ENCODE measurements at places on chromosomes 2 and 18.

DNA sequence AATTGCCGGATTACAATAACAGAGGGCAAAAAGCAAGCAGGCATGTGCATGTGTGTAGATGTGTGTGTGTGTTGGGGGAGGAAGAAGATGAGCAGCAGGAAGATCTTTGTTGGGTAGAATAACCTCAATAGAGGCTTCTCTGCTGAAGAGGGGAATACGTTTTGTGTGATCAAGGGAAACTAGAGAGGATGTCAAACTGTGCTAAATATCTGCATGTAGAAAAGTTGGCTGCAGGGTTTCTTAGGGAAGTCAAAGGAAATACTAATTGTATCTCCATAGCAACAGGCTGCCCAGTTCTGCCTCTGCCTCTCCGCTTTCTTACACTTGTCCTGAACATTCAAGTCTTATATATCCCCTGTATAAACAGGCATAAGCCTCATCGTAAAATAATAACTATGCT lies 190.1 kb upstream of the RND3 start:
- no peak for DNase-seq

DNA sequence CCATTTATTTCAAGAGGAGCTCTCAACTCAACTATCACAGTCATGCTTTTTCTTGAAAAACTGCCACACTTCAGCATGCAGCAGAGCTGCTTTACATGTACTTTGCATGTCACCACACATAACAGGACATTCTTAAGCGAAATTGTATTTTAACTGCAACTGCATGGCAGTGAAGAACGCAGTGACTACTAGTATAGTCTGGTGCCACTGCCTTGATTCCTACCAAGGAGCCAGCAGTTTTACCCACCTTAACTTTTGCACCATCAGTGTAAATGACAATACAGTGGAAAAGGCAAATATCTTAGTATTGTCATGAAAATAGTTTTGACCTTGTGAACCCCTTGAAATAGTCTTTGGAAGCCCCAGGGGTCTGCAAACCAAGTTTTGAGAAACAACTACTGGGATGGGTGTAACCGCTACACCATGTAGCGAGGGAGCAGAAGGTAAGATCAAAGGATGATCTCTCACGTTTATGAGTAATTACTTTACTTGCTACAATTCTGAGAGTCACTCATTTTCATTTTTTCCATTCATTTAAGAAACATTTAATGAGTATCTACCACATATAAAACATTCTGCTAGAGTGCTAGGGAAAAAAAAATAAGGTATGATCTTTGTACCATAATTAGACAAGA lies 32.3 kb upstream of the MPP4 start:
- DNase-seq = no peak

GRCh38 chr2:20584399-20585358 lies 66.2 kb downstream of the HS1BP3 start:
- no peak for DNase-seq

GRCh38 chr2:162520959-162521358 lies 177.0 kb downstream of the GCA start:
- no peak for DNase-seq

DNA sequence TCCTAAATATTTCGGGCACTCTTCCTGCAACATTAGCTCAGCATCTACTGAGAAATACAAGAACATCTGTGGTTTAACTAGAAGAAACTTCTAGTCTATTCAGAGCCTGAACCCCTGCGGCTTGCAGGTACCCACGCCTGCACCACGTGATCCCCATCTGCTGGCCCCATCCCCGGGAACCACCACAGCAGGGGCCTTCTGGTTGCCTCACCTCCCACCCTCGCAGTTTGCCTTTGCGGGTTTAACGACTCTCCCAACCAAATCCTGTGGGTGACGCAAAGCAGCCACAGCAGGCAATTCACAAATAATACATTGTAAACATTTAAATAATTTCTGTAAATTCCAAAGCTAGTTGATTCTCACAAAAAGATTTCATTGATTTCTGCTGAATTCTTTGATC lies 90.2 kb upstream of the TMEM18 start:
- no peak for DNase-seq

DNA sequence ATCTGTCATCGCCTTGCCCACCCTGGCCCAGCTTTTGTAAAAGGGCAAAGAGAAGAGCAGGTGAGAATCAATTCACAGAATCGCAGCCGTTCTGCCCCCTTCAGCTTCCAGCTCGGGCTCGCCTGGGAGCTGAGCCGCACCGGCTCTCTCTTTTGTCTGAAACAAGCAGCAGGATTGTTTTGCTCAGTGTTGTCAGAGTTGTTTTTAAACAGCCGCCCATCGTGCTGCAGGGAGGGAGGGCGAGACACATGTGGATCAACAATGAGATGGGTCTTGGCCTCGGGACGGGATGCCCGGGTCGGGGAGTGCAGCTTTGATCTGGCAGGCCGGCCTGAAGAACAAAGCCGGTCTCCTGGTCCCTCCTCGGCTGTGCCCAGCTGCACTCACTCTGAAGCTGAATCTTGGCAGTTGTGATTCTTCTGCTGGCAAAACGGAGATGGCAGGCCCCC lies 39.7 kb upstream of the HDAC4 start:
- no peak for DNase-seq

DNA sequence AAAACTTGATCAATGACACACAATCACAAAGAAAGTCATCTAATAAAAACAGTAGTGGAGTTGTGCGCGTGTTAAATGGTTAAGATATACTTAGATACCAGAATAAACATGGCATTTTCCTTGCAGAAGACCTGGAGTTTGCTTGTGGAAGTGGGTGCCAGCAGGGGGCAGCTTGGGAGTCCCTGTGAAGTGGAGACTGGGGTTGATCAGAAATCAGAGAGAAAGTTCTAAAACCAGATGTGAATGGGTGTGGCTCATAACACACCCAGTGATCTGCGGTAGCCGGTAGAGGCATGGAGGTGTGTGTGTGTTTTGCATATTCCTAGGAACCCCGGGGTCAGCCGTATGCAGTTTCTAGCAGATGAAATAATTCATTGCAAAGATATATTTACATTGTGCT lies 300.1 kb upstream of the TRIB2 start:
- DNase-seq = peak; percentile 34

GRCh38 chr2:102736410-102737409 lies 25.1 kb upstream of the TMEM182 start:
- peak; percentile 90 for DNase-seq

- DNase-seq = no peak
These were observed 13.4 kb downstream of the BCL11A start for GRCh38 chr2:60540074-60540473.

- peak; percentile 25 for DNase-seq
These were observed 213.9 kb downstream of the TFCP2L1 start for GRCh38 chr2:121071034-121071504.

- DNase-seq = no peak
These were observed 253.6 kb downstream of the LRRTM4 start for GRCh38 chr2:77268626-77269025.

DNA sequence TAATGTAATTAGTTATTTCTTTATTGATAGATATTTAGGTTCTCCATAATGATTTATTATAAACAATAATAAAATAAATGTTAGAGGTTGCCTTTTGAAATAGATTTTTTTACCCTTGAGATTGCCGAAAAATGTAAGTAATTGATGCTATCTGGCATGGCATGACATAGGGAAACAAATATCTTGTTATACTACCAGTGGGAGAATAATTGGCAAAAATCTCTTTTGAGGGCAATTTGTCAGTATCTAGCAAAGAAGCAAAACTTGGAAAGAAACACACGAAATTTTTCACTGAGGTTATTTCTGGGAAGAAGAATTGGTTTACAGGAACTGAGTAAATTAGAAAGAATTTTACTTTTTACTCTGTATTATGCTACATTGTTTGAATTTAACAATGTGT lies 547.2 kb upstream of the SETBP1 start:
- no peak for DNase-seq

DNA sequence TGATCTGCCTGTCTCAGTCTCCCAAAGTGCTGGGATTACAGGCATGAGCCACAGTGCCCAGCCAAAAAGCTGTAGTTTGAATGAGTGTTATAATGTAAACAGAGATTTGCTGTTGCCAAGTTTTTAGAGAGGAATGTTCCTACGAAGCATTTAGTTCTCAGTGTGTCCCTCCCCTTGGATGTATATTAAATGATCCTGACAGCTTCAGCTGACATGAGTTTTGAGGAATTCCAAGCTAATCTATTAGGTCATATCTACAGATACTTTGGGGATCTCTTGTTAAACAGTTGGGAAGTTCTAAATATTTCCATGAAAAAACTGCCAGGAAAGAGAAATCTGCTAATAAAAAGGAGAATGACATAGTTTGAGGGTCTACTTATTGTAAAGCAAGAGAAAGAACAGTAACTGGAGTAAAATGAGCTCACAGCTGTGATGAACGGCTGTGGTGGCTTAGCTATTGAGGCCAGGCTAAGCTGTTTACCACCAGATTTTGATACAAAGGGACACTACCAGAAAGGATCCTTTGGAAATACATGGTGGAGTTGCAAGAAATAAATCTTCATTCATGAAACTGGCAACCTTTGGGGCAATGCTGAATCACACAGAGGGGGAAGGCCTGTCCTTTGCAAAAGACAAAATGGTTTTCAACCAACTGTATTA lies 2.6 kb upstream of the STON1 start:
- DNase-seq = no peak

GRCh38 chr2:221850076-221850475 lies 278.0 kb upstream of the EPHA4 start:
- DNase-seq = no peak

GRCh38 chr2:213231966-213232365 lies 52.3 kb upstream of the SPAG16 start:
- DNase-seq = no peak

GRCh38 chr2:96525211-96525507 lies 11.4 kb upstream of the ARID5A start:
- no peak for DNase-seq

DNA sequence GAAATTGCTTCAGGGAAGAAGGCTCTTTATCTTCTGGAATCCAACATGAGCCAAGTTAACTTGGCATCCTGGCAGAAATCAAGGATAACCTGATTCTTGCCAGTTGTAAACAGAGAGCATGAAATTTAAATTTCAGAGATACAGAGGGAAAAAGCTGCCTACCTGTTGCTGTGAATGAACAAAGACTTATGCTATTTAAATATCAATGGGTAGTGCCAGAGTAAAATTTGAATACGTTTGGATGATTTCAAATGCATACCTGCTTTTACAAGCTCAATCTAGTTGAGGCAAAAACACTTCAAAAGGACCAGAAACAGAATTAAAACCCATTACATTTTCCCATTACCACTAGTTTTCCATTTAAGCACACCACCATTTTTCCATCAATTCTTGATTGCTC lies 60.9 kb downstream of the CHST9 start:
- no peak for DNase-seq

GRCh38 chr18:63100630-63101055 lies 218.9 kb downstream of the BCL2 start:
- DNase-seq = no peak

GRCh38 chr18:78228974-78229373 lies 750.6 kb upstream of the SALL3 start:
- DNase-seq = no peak

DNA sequence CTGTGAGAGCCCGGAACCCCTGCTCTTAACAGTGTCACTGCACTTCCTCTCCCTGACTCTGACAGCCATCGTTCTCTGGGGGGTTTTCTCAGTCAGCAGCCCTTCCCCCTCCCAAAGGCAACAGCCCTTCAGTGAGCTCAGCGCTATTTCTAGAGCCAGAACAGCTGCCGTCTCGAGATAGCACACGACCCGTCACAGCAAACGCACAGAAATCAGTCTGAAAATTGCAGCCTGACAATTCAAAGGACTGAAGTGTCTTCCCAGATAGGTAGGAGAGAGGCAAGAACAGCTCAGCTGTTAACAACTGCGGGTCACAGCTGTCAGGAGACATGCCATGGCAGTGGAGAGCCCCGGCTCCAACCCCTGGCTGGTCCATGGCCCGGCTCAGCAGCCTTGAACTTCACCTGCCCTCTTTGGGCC lies 45.4 kb downstream of the ST8SIA5 start:
- no peak for DNase-seq

DNA sequence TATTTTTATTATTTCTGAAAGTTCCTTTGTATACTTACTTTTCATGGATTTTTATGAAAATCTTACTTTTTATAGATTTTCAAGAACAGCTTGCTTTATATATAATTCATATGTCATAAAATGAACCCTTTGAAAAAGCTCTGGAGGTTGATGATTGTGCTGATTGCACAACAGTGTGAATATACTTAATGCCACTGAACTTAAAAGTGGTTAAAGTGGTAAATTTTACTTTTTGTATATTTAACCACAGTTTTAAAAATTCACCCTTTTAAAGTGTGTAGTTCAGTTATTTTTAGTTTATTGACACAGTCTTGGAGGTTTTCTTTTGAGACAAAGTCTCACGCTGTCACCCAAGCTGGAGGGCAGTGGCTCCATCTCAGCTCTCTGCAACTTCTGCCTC lies 8.4 kb downstream of the SANBR start:
- DNase-seq = no peak

GRCh38 chr2:175233135-175233719 lies 51.7 kb upstream of the ATP5MC3 start:
- no peak for DNase-seq

DNA sequence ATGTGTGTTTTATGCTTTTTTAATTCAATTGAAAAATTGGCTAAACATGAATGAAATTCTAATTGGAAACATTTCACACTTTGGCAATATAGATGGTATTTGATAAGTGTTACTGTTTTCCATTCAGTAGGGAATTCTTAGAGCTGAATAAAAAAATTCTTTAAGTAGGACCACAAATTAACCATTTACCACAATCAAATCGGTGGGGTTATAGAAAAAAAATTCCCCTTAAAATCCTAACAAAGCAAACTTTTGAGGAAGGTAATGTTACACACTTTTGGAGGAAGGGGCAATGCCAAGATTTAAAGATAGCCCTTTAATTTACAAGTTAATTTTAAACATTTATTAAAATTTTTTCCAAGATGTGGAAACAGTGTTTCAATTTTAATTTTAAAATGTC lies 279.0 kb upstream of the FIGN start:
- DNase-seq = no peak

- no peak for DNase-seq
These were observed 2.0 kb upstream of the TUBB6 start for GRCh38 chr18:12305930-12306629.

DNA sequence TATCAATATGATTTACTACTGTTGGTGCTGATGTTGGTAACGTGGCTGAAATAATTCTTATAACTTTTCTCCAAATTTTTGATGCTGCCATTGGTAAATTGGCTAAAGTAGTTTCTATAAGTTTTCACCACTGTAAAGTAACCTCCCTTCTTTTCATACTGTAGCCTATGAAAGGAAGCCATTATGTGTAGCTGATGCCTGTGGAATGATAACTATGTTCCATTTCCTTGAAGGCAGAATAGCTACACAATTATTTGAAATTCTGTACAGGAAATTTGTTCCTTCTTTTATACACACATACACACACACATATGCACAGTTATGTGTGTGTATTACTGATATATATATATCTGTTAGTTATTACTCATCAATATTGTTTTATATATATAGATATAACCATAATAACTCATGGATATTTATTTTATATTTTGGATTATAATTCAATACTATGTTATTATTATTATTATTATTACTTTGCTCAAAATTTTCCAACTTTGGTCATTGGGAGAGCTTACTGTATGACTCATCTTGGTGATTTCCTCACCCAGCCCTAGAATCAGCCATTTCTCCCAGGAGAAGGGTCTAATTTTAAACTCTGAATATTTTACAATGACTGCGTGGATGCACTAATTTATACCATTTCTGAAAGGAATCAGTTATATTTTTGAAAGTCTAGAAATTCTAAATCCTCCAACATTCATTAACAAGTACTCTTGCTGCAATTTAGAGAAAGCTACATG lies 1677.7 kb downstream of the SUCLG1 start:
- DNase-seq = no peak

GRCh38 chr18:29753379-29753778 lies 1289.2 kb downstream of the DSC3 start:
- DNase-seq = no peak

- no peak for DNase-seq
These were observed 165.2 kb upstream of the FOSL2 start for GRCh38 chr2:28227498-28227897.
